ENCODE measurements at places on chromosomes 4 and X.
A peak's percentile ranks its signal among the peaks of the same experiment; 100 is the strongest.

DNA sequence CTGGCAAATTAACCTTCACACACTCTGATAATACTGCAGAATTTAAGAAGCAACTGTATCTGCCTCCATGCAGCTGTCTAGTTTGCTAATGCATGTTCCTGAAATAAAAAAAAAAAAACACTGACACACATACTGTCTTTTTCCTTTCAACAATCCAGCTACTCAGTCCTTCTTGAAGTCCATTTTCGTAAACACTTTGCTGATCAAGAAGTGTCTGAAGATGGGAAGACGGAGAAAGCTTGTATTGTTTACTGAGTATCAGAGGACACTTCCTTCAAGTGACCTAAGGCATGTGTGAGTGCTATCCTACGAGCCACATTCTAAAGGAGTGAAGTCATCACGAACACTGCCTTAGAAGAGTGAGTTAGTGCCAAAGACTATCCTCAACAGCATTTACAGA, 82.6 kb downstream of the LUZP4 start:
- peak; percentile 76 for DNase-seq

GRCh38 chr4:115844180-115844579, 730.8 kb upstream of the NDST4 start:
- DNase-seq: no peak

DNA sequence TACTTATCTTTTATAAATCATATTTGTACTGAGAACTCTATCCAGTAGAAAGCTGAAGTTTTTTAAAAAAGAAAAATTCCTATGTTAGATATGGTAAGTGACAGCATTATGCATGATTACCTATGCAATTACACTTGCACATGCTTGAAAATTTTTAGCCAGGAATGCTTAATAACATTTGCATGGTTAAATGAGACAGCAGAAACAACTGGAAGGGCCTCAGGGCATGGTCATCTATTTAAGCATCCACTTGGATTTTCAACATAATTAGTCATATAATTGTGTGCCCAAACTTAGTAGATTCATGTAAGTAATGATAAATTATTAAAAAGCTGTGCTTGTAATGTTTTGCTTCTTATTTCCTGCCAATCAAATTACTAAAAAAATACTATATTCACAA, 151.9 kb downstream of the TTC29 start:
- no peak for DNase-seq

- no peak for DNase-seq
Measured at GRCh38 chrX:151042842-151043241, 59.7 kb downstream of the HMGB3 start.

DNA sequence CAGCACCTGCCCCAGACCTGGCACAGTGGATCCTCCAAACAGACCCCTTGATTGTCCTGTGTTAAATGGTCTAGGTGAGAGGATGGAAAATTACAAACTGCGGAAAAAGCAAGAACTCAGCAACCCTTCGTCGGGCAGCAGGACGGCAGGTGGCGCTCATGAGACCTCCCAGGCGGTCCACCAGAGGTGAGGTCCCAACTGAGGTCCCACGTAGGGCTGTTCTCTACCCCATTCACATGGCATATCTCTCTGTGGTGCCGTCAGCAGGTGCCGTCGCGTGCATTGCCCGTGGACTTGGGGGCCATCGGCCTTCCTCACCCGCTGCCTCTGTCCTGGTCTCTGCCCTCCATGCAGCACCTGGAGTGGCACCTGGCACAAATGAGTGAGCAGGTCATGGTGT, 88.2 kb downstream of the CRMP1 start:
- no peak for DNase-seq

All from cardiac fibroblast (primary cell).